AG04450 (cell line): ENCODE measurements at places on chromosomes 7 and 10.
A peak's percentile ranks its signal among the peaks of the same experiment; 100 is the strongest.

- DNase-seq: no peak
Measured at GRCh38 chr7:152011860-152012259, 13.6 kb upstream of the GALNT11 start.

DNA sequence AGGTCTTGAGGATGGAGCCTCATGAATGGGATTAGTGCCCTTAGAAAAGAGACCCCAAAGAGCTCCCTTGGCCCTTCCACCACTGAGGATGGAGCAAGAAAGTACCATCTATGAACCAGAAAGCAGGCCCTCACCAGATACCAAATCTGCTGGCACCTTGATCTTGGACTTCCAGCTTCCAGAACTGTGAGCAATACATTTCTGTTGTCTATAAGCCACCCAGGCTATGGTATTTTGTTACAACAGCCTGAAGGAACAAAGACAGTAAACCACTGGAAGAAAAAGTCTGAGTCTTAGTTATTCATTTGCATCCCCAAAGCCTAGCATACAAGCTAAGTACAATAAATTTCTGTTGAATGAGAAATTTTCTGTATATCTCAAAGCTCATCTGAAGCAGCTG, 37.9 kb upstream of the TNS3 start:
- no peak for DNase-seq

DNA sequence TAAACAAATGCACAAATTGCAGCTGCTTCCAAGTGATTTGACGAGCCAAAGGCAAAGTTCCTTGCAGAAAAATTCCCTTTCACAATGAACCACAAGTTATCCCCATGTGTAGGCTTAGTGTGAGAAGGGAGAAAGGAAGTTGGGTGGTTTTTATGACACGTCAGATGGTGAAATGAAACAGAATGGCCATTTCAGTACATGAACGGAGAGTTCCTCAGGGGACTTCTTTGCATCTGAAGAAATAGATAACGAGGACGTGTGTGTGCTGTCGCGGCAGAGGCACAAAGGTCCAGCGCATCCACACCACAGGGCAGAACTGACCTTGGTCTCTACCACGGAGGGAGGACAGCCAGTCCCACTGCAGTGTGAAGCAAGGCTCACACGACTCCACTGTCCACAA, 135.9 kb downstream of the PAXIP1 start:
- DNase-seq: no peak

- no peak for DNase-seq
Measured at GRCh38 chr10:91557651-91558111, 75.2 kb downstream of the PPP1R3C start.

GRCh38 chr7:33762151-33762910, 143.0 kb upstream of the BMPER start:
- DNase-seq: no peak

- no peak for DNase-seq
Measured at GRCh38 chr7:37930226-37930948, 9.9 kb downstream of the EPDR1 start.

- DNase-seq: no peak
Measured at GRCh38 chr7:96173781-96174180, 148.1 kb downstream of the SLC25A13 start.

GRCh38 chr10:112136486-112137153, 46.9 kb downstream of the GPAM start:
- DNase-seq: no peak

DNA sequence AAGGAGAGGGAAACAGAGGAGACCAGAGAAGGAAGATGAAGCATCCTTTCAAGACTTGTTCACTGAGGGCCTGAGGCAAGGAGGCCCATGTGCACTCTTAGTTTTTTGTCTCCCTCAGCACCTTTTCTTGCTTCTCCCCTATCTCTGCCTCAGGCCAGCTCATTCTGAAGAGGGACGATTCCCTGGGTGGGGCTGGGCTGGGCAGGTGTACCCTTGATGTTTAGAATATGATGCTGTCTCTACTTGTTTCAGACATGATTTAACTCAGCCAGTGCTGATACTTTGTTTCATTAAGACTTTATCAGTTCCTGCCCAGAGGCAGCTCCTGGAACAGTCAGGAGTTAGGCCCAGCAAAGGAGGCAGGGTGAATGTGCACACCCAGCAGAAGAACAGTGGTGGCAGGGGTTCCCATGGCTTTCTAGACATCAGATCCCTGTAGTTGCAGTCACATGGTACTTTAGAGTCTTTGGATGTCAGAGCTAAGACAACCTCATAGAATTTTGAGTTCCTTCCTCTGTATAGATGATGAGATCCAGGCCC, 3.4 kb downstream of the PRXL2A start:
- DNase-seq: no peak

GRCh38 chr10:634256-634655, 55.2 kb downstream of the DIP2C start:
- no peak for DNase-seq

DNA sequence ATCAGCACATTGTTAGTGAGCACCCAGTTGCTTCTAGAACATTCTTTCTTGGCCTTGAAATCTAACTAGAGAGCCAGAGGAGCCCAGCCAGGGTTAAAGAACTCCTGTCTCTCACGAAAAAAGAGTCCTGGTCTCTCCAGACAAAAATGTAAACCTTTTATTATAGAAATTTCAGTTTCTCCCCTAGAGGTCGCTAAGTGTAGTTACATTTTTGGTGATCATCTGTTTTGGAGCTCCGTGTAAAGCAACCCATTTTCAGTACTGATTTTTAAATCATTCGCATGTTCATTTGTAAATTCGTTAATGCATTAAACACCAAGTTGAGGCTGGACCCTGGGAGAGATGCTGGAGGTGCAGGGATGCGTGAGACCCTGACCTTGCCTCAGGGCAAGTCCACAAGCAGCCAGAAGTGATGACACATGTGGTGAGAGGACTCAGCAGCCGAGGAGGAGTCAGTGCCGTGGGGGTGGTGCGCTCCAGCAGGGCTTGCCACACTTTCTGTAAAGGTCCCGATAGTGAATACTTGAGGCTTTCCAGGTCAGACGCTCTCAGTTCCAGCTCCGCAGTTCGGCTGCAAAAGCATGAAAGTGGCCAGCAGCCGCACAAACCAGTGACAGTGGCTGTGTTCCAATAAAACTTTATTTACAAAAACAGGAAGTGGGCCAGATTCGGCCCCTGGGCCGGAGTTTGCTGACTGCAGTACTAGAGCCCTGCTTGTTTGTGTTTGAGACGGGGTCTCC, 578.6 kb upstream of the FOXK1 start:
- no peak for DNase-seq

GRCh38 chr7:6575281-6576023, 1.8 kb upstream of the ZDHHC4 start:
- no peak for DNase-seq

DNA sequence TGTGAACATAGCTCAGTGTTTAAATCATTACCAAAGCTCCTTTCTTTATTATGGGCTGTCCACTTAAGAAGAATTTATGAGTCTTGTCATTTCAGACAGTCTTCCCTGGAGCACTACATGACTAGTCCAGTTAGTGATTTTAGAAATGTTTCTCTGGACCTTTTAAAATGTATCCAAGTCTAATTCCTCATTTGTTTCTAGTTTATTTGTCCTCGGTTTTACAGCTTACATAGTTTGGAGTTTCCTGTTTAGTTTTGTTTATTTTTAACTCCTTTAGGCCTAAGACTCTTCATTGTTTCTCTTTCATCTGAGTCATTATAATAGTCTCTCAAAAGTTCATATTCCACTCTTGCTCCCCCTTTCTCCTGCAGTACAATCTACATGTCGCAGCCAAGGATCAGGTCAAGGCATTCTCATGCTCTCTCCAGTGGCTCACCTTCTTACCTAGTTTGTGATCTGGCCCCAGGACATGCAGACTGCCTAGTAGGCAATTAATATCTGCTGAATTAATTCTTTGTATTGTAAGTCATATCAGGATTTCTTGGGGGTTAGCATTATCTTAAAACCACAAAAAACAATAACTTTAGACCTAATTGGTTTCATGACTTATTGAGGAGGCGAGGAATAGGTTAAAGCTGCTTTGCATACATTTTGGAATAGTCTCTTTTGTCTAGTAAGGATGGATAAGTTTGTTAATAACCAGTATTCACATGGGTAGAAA, 93.8 kb downstream of the MAPK8 start:
- DNase-seq: no peak

DNA sequence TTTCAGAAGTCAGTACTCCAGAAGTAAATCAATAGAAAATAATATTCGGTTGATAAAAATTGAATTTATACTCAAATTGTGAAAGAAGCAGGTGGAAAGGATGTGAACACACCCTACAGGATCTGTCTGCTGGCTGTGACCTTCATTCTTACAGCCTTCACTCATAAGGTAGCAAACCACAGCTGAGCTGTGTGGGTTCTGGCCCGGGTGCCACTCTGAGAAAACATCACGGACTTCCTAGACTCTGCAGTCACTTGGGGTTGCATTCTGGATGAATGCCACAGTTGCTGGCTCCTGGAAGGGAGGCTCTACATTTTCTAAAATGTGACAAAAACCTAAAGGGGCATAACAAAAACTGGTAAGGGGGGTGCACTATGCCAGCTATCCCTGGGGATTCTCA, 36.0 kb upstream of the ABLIM1 start:
- no peak for DNase-seq

- DNase-seq: no peak
Measured at GRCh38 chr7:121436136-121436535, 40.0 kb upstream of the FAM3C start.

- DNase-seq: no peak
Measured at GRCh38 chr7:27765841-27766240, 25.9 kb downstream of the TAX1BP1 start.

- no peak for DNase-seq
Measured at GRCh38 chr7:15086131-15086611, 183.6 kb upstream of the DGKB start.

- DNase-seq: no peak
Measured at GRCh38 chr7:82348251-82348650, 95.3 kb downstream of the CACNA2D1 start.

GRCh38 chr10:71701496-71702132, 18.0 kb downstream of the C10orf105 start:
- DNase-seq: no peak

GRCh38 chr10:72068126-72068765, 20.1 kb downstream of the SPOCK2 start:
- no peak for DNase-seq

- peak; percentile 72 for DNase-seq
Measured at GRCh38 chr7:139588632-139589031, 65.1 kb downstream of the CLEC2L start.

GRCh38 chr10:33311640-33312039, 22.8 kb downstream of the NRP1 start:
- no peak for DNase-seq

DNA sequence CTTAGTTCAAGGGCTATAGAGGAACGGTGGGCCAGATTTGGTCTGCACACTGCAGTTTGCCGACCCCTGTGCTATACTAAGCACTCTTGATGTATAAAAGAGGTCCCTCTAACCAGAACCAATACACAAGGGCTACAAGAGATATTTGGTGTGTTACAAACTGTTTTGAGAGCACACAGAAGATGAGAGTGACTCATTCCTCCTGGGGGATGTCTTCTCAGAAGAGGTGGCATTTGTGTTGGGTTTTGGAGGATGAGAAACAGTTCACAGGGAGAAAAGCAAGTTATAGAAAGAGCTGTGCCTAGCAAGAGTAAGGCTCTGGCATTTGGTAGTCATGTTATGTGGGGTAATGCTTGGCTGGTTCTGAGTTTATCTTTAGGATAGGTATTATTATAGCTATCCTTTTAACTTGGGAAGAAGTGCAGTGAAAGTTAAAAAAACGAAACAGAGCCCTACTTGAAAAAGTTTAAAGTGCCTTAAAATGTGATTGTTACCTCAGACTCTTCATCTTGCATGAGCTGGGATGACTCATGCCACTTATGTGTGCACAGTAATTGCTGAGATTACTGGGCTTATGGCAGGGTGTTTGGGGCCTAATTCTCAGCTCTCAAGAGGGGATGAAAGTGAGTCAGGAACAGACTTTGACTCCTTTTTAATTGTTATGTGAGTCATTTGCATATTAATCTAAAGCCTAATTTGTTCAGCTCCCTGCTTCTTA, 160.4 kb downstream of the KIF20B start:
- DNase-seq: no peak

DNA sequence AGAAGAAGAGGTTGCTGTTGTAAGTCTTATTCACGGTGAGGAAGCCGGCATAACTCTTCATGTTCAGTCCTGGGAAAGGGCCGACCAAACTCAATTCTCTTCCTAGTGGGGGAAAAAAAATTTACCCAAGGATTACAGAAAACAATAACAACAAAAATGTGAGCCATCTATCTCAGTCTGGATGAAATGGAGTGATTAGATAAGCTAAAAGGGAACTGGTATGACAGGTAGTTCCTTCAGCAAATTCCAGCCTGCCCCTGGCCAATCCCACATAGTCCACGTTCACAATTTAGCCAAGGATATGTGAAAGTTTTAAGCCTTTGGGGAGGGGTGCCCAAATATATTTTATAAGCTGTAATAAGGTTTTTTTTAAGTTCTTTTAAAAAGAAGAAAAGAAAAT, 33.6 kb downstream of the CPVL start:
- DNase-seq: no peak

DNA sequence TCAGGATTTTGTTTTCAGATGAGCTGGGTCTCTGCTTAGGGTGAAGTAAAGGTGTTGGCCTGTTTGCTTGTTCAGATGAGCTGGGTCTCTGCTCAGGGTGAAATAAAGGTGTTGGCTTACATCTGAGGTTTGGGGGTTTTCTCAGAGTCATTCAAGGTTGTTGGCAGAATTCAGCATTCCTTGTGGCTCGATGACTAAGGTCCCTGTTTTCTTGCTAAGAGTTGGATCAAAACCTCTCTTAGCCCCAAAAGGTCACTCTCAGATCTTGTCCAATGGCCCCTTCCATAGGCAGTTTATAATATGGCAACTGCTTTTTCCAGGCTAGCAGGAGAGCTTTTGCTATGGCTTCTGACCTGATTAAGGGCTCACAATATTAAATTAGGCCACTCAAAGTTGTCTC, 106.6 kb downstream of the ADAM22 start:
- DNase-seq: no peak

- DNase-seq: no peak
Measured at GRCh38 chr10:92274071-92274470, 16.8 kb downstream of the CPEB3 start.

DNA sequence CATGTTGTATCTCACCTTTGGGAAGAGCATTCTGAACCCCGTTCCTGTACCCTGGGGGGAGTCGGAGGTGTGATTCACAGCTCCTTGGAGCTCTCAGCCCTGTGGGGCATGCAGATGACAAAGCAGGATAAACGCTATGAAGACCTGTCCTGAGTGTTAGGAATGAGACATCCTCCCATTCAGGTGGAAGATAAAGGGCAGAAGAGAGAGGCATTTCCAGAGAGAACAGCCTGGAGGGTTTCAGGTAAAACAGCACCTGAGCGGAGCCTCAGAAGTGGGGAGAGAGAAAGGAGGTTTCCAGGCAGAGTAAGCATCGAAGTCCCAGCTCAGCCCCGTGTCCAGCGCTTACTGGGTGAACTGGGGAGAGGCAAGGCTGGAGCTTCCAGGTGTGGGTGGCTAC, 288.9 kb downstream of the KLF6 start:
- no peak for DNase-seq

DNA sequence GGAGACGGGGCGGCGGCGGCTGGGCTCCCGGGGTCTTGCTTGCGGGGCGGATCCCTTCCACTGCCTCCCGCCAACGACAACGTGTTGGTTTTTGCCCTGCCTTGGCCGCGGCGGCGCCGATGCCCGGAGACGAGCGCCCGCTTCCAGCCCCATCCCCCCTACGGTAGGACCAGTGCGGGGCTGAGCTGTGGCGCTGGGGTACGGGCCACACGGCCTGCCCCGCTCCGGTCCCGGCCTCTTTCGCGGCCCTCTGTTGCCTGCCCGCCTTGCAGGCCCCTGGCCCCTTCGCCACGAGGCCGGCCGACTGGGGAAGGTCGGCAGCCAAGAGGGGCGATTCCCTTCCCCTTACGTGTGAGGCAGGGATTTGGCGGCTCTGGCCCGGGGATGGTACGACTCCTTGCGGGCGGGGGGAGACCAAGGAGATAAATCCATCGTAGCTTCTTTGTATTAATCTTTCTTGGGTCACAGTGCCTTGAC, 488 bp downstream of the EIF4H start:
- no peak for DNase-seq
